ENCODE measurements at places on chromosomes 4 and X. TPM values are rescaled to one million over a fixed set of nuclear protein-coding genes. Genes with fewer than 3 reads are reported as not detected.

- no peaks in the 10 kb centered on the region for H3K4me1 ChIP-seq
- no peak for DNase-seq
- peaks cover 2% of the 10 kb centered on the region for H3K36me3 ChIP-seq
Measured at GRCh38 chr4:82629238-82630000, 67.6 kb upstream of the TMEM150C start.

FHIP1A gene
- total RNA-seq, result 11.0 TPM

SLC2A9 gene
- 2.4 TPM for total RNA-seq

GRCh38 chr4:165864271-165864670 lies 8.8 kb upstream of the TLL1 start:
- H3K27me3 ChIP-seq, result peaks cover 2% of the 10 kb centered on the region
- H3K27ac ChIP-seq, result no peak overlapping the region
- no peaks in the 10 kb centered on the region for H3K4me1 ChIP-seq
- no peak overlapping the region for H3K4me3 ChIP-seq

DNA sequence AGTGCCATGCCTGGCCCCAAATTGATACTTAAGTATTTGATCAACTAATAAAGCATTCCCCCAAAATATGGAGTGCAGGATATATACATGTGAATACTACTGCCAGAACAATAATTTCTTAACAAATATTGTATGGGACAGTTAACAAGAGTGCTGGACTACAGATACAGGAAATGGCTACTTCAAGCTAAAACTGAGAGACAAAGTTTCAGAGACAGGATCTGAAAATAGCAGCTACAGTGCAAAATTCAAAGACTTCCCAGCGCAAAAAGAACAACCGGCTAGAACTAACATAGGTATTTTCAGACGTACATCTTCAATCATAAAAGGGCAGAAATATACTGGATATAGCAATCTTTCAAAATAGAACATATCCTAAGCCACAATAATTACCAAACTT lies 6.3 kb downstream of the ATRX start:
- no peaks in the 10 kb centered on the region for H3K36me3 ChIP-seq
- H3K4me3 ChIP-seq, result no peak overlapping the region
- no peaks in the 10 kb centered on the region for H3K4me1 ChIP-seq
- no peak for DNase-seq
- no peak overlapping the region for H3K27ac ChIP-seq

- H3K27me3 ChIP-seq, result peaks cover 35% of the 10 kb centered on the region
- no peaks in the 10 kb centered on the region for H3K36me3 ChIP-seq
- DNase-seq, result no peak
- no peak overlapping the region for H3K4me3 ChIP-seq
- H3K4me1 ChIP-seq, result no peaks in the 10 kb centered on the region
Measured at GRCh38 chrX:15744181-15744867, 6.3 kb downstream of the CA5B start.

DNA sequence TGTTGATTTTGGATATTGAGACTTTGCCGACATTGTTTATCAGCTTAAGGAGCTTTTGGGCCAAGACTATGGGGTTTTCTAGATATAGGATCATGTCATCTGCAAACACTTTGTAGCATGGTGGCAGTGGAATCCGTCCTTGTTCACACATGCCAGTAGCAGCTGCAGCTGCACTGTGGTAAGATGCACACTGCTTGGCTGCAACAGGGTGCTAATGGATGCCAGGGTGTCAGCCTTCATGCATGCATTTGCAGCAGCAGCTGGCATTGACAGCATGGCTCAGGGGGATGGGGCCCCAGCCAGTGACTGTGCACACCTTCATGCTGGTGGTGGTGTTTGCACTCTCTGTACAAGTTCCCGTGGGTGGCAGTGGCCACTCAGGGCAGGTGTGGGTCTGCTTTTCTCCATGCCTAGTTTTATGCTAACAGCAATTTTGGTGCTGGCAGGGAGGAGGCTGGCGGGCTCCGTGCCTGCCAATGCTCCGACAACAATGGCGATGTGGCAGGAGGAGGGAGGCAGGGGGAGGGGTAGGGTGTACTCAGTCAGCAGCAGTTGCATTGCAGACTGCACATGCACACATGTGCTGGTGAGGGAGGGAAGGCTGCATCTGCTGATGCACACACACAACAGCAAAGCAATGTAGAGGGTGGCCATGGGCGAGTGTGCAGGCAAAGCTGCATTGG lies 37.5 kb downstream of the BEX3 start:
- H3K36me3 ChIP-seq, result no peaks in the 10 kb centered on the region
- peaks cover 11% of the 10 kb centered on the region for H3K27me3 ChIP-seq
- no peak overlapping the region for H3K4me3 ChIP-seq
- DNase-seq, result no peak
- H3K4me1 ChIP-seq, result no peaks in the 10 kb centered on the region

KIT gene
- total RNA-seq, result 5.9 TPM

GRCh38 chr4:185773419-185773818 lies 38.6 kb downstream of the SORBS2 start:
- H3K4me3 ChIP-seq, result no peak overlapping the region
- no peak overlapping the region for H3K27ac ChIP-seq
- H3K27me3 ChIP-seq, result peaks cover 3% of the 10 kb centered on the region
- H3K4me1 ChIP-seq, result peaks cover 7% of the 10 kb centered on the region

DNA sequence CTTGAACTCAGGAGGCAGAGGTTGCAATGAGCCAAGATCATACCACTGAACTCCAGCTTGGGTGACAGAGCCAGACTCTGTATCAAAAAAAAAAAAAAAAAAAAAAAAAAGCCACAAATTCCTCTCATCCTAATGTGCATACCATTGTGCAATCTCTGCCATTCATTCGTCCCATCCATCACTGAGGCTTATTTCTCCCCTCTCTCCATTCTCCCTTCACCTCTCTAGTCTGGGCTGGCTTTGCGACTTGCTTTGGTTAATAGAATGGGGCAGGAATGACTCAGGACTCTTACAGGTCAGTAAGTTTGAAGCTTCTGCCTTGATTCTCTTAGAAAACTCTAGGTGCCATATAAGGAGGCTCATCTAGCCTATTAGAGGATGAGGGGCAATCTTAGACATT lies 60.3 kb upstream of the DDX3X start:
- no peak overlapping the region for H3K4me3 ChIP-seq
- H3K27me3 ChIP-seq, result peaks cover 39% of the 10 kb centered on the region
- no peak overlapping the region for H3K27ac ChIP-seq
- H3K36me3 ChIP-seq, result no peaks in the 10 kb centered on the region
- H3K4me1 ChIP-seq, result peaks cover 4% of the 10 kb centered on the region
- no peak for DNase-seq

DNA sequence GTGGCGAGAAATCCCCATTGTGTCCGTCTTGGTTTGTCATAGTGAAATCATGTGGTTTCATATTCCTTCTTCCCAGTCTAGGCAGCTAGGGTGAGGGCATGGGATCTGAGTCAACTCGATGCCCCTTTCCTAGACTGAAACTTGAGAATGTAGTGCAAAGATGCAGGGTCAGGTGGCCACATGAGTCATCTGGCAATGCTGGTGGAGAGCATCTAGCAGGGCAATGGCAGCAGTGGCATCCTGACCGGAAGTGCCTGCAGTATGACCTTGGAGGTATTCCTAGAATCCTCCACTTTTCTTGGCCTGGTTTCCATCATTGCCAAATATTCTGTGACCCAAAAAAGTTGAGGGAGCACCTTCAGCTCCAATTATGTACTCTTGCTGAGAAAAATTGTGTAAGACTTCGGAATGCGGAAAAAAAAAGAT lies 39.1 kb upstream of the TMEM184C start:
- H3K27ac ChIP-seq, result no peak overlapping the region
- no peak for DNase-seq
- H3K36me3 ChIP-seq, result no peaks in the 10 kb centered on the region
- no peaks in the 10 kb centered on the region for H3K4me1 ChIP-seq
- no peak overlapping the region for H3K4me3 ChIP-seq

KCTD8 gene
- total RNA-seq, result 0.09 TPM

DNA sequence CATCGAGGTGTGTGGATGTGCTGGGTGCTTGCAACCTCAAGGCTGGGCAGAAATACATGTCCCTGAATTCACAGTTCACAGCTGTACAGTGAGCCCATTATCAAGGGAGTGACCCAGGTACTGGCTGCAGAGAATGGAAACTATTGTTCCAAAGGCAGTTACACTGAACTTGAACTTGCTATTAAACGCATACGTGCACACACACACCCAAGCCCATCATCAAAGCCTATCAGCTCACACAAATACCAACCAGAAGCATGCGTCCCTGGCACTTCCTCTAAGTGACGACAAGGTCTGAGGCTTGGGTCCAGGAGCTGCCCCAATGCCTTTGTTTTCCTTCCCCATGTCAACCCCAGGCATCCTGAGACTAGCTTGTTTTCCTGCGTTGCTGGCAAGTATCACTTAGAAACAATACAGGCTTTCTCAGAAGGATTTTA lies 88.6 kb downstream of the IRF2 start:
- H3K4me3 ChIP-seq, result no peak overlapping the region
- DNase-seq, result peak; percentile 77
- peaks cover 39% of the 10 kb centered on the region for H3K36me3 ChIP-seq
- H3K27me3 ChIP-seq, result no peaks in the 10 kb centered on the region

- no peaks in the 10 kb centered on the region for H3K4me1 ChIP-seq
- H3K4me3 ChIP-seq, result no peak overlapping the region
- H3K27me3 ChIP-seq, result no peaks in the 10 kb centered on the region
- H3K36me3 ChIP-seq, result no peaks in the 10 kb centered on the region
- DNase-seq, result no peak
Measured at GRCh38 chr4:78532046-78532445, 19.5 kb upstream of the ANXA3 start.

PAQR3 gene
- total RNA-seq, result 5.5 TPM

GRCh38 chr4:153494562-153494961 lies 28.4 kb downstream of the TMEM131L start:
- DNase-seq, result no peak
- no peak overlapping the region for H3K27ac ChIP-seq
- H3K4me1 ChIP-seq, result peaks cover 38% of the 10 kb centered on the region
- H3K36me3 ChIP-seq, result no peaks in the 10 kb centered on the region
- H3K4me3 ChIP-seq, result no peak overlapping the region
- H3K27me3 ChIP-seq, result no peaks in the 10 kb centered on the region

GRCh38 chr4:78331186-78331585 lies 220.4 kb upstream of the ANXA3 start:
- H3K27ac ChIP-seq, result no peak overlapping the region
- DNase-seq, result no peak
- H3K4me3 ChIP-seq, result no peak overlapping the region
- no peaks in the 10 kb centered on the region for H3K36me3 ChIP-seq

GRCh38 chr4:7310451-7310850 lies 118.1 kb downstream of the SORCS2 start:
- H3K4me3 ChIP-seq, result no peak overlapping the region
- peak; percentile 44 for DNase-seq
- H3K4me1 ChIP-seq, result peaks cover 54% of the 10 kb centered on the region

GRCh38 chr4:108941904-108942430 lies 179.1 kb upstream of the ETNPPL start:
- H3K36me3 ChIP-seq, result no peaks in the 10 kb centered on the region
- peaks cover 4% of the 10 kb centered on the region for H3K4me1 ChIP-seq
- H3K27ac ChIP-seq, result no peak overlapping the region
- DNase-seq, result peak; percentile 46
- no peak overlapping the region for H3K4me3 ChIP-seq
- H3K27me3 ChIP-seq, result peaks cover 3% of the 10 kb centered on the region

PCDH18 gene
- 74.5 TPM for total RNA-seq

- H3K27ac ChIP-seq, result no peak overlapping the region
- H3K4me3 ChIP-seq, result no peak overlapping the region
- no peaks in the 10 kb centered on the region for H3K27me3 ChIP-seq
- no peaks in the 10 kb centered on the region for H3K4me1 ChIP-seq
- no peak for DNase-seq
Measured at GRCh38 chr4:109169170-109169569, 133.3 kb downstream of the COL25A1 start.

DNA sequence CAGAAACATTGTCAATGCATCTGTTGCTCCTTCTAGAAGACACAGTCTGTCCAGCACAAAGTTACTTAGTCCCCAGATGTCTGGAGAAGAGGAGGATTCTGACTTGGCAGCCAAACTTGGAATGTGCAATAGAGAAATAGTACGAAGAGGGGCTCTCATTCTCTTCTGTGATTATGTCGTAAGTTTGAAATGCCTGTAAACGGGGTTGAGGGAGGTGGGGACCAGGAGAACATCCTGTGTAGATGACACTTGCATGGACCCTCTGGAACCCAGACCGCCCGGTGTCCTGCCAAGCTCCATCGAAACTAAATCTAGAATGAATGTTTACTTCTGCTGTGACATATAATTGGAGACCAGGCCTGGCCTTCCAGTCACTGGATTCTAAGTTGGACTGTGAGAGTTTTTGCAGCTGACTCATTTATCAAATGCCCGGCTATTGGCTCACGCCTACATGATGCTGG lies 45.0 kb upstream of the MSANTD1 start:
- H3K4me1 ChIP-seq, result peaks cover 36% of the 10 kb centered on the region
- H3K4me3 ChIP-seq, result no peak overlapping the region
- H3K27ac ChIP-seq, result peak overlapping the region; percentile 33
- H3K36me3 ChIP-seq, result peaks cover 36% of the 10 kb centered on the region

SLAIN2 gene
- 24.1 TPM for total RNA-seq

BMX gene
- 2.2 TPM for total RNA-seq

SPANXN1 gene
- total RNA-seq, result not detected

GRCh38 chr4:13367691-13368090 lies 116.4 kb downstream of the RAB28 start:
- H3K36me3 ChIP-seq, result peaks cover 4% of the 10 kb centered on the region
- H3K27ac ChIP-seq, result no peak overlapping the region
- no peak for DNase-seq
- H3K4me3 ChIP-seq, result no peak overlapping the region
- H3K4me1 ChIP-seq, result no peaks in the 10 kb centered on the region
- H3K27me3 ChIP-seq, result no peaks in the 10 kb centered on the region

BMP3 gene
- 2.0 TPM for total RNA-seq

DNA sequence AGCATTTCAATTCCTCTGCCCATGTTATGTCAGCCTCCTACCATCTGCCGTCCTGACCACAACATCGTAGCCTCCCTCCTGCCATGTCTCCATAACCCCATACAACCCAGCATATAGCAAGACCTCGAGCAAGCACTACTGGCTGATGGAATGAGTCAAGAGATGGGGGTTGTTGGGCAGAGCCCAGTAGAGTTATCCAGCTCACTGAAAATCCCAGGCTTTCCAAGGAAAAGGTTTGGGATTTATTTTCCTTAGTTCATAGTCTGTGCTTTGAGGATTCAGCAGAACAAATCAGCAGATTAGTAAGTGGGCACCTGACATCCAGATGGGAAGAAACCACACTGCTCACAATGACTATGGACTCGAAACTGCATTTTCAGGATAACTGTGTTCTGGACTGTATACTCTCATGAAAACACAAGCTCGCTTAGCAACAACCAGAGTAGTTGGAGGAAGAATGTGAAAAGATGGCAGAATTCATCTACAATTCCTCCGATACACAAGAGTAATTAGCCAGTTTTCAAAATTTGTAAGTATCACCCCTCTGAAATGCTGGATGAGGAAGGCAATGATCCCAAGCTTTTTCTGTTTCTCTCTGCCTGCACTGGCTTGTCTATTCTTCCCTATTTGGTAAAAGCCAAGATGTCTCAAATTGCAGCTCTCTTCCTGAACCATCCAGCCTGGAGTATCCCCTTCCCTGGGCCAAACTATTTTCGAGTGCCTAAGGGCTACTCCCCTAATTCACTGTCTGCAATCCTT lies 186.2 kb upstream of the TBL1X start:
- H3K36me3 ChIP-seq, result no peaks in the 10 kb centered on the region
- H3K4me1 ChIP-seq, result peaks cover 11% of the 10 kb centered on the region
- no peak overlapping the region for H3K4me3 ChIP-seq
- H3K27me3 ChIP-seq, result peaks cover 23% of the 10 kb centered on the region
- DNase-seq, result peak; percentile 44

Data from muscle of leg (tissue), 16 donors.